ENCODE measurements at places on chromosomes 16 and 17.

DNA sequence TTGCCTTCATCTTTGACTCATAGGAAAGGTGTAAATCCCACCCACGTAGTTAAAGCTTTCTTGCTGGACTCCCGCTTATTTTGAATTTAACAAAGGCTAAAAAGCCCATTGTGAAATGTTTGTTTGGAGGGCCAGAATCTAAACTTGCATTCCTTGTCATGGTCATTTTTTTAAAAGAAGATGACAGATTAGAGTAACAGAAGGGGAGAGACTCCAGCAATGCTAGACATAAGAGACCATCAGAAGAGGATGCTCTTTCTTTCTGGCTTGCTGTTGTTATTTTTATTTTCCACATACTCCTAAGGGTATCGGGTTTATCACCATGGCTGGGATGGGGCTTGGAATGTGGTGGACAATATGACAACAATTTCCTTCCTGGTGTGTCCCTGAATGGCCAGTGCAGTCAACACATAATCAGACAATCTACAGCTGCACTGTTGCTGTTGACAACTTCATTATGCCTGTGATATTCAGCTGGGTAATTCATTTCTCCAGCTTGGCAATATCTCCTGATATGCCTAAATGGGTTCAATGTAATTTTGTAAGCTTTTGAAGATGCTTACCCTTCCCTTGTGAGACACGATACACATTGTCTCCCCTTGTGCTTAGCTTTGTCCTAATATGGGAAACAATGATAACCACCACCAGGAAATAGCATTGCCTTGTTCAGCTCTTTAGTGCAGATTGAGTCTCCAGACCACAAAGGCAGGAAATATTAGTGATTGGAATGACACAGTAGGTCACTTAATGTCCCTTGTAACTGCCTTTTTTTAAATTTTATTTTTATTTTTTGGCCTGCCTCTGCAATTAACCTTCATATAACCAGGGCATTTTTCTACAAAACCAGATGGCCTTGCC lies 164.3 kb downstream of the ANKFN1 start:
- DNase-seq: no peak

GRCh38 chr17:44920565-44920940 lies 5.3 kb upstream of the GFAP start:
- DNase-seq: no peak

- DNase-seq: no peak
These were observed 596.6 kb upstream of the CDH5 start for GRCh38 chr16:65769776-65770438.

DNA sequence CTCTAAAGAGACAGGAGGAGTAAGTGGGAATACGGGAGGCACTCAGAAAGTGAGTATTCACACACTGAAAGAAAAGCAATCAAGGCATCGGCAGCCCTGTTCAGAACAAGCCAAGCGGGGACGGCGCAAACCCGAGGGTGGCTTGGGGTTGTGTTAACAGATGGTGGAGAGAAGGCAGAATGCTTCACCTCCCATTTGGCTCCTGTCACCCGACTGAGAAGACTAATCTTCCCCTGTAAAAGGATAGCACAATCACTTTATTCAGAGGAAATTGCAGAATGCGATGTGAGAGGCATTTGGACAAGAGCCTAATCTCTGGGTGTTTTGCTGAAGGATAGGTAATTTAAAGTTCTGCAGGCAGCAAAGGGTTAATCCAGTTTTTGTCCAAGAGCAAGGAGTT lies 119.3 kb upstream of the WSCD1 start:
- no peak for DNase-seq

DNA sequence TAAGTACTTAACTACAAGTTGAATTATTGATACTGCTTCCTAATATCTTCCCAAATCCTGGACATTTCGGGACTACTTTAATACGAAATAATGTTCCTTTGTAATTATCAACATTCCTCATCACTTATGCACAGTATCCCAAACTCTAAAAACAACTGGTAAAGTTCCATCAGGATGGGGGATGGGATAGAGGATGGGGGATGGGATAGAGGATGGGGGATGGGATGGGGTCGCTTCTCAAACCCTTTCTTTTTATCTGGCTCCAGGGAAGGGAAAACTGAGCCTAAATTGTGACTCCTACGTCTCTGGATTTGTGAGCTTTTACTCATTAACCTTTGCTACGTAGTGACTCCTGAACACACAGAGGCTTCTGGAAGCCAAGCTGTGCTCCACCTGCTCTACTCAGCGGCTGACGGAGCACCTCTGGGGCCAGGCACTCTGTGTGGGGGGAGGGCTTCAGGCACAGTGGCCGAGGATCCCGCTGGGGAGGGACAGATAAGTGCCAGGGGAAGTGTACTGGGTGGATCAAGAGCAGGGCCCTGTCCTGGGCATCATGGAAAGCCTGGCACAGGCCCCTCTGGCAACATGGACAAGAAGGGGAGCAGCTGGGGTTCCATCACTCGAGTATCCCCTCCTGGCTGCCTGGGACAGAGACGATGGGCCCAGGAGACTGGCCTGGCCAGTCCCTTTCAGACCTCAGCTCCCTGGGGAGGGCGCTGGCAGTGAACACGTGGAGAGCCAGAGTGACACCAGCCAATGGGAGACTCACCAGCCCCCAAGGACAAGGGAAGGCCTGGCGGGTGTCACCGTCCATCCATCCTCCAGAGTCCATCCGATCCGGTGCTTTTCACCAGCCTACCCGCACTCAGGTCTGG lies 56.2 kb downstream of the PGS1 start:
- no peak for DNase-seq

- DNase-seq: no peak
These were observed 20.7 kb downstream of the CTU2 start for GRCh38 chr16:88726981-88727380.

DNA sequence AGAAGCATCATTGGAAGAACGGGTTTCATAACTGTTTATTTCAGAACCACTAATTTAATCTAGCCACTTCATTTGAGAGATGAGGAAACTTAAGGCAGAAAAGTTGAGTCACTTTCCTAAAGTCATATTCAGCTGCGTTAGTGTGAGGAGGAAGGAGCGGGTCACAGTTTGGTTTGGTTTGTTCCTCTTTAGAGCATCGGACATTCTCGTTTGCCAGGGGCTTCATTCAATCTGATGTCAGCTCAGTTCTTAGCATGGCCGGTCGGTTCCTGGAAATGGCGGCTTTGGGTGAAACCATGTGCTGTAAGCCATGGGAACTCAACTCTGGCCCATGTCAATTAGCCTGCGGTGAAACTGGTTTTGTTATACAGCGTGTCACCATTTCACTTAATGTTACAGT lies 186.5 kb downstream of the LGALS9B start:
- no peak for DNase-seq

- DNase-seq: no peak
These were observed 1.1 kb downstream of the SEZ6L2 start for GRCh38 chr16:29898135-29898803.

GRCh38 chr16:57938936-57939871 lies 31.7 kb downstream of the CNGB1 start:
- no peak for DNase-seq

- DNase-seq: no peak
These were observed 28.9 kb downstream of the WIPF2 start for GRCh38 chr17:40247926-40248495.

DNA sequence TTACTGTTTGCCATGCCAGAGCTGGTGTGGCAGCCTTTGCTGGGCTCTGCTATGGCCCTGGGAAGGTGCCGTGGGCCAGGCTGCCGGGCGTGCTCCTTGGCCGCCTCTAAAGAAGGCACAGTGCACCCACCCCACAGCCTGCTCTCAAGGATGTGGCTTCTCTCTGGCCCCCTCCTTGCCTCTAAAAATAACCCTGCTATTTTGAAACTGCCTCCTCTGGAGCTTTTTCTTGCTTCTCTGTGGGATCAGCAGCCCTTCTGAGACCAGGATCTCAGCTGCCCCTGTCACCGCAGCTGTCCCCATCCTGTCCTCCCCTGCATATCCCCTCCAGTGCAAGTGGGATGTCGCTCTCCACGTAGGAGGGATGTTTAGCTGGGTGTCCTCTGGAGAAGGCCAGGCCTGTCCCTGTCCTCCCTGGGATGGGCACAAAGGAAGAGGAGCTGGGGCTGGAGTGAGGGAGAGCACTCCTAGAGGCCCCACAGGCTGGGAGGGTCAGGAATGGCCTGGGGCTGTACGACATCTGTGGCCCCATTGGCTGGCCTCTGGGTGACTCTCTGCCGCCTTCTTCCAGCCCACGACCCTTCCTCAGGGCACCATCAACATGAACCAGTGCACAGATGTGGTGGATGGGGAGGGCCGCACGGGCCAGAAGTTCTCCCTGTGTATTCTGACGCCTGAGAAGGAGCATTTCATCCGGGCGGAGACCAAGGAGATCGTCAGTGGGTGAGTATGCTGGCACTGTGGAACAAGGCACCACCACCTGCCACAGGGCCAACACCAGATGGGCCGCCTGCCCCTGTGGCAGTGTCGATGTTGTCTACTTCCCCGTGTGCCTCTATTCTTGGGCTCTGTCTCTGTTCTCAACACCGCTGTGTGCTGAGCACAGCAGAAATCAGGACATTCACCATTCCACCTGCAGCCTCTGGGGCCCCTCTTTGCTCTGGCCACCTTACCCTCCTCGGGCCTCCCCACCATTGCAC lies 79.7 kb downstream of the PLD6 start:
- DNase-seq: no peak

DNA sequence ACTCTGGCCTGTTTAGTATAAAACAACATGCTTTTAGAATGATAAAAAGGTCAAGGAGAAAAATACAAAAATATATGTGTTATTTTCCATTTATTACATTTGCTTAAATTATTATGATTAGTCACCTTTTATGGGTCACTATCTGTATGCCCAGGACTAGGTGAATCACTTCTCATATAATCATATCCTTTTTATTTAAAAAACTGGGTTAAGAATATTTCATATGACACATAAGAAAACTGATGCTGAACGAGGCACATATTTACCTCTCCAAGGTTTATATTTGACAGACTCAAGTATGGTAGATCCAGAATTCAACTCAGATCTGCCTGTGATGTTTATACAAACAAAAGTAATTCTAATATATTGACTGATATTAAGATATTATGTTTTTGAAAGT lies 134.5 kb downstream of the CDH8 start:
- no peak for DNase-seq

- no peak for DNase-seq
These were observed 107.1 kb upstream of the GSE1 start for GRCh38 chr16:85505794-85506634.

DNA sequence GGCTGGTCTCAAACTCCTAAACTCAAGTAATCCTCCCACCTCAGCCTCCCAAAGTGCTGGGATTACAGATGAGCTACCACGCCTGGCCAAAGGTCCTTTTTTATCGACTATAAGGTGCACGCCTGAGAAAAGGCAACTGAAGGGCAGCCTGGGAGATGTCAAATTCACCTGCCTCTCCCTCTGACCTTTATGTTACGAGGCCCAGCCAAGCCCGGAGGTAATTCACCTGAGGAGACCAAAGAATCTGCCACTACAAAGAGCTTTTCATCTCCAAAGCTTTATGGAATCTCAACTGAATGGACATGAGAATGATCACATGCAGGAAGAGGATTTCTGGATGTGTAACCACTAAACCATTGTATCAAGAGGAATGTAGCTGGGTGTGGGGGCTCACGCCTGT lies 37.2 kb downstream of the LYRM1 start:
- no peak for DNase-seq

GRCh38 chr16:24423312-24423711 lies 116.1 kb upstream of the RBBP6 start:
- DNase-seq: no peak

DNA sequence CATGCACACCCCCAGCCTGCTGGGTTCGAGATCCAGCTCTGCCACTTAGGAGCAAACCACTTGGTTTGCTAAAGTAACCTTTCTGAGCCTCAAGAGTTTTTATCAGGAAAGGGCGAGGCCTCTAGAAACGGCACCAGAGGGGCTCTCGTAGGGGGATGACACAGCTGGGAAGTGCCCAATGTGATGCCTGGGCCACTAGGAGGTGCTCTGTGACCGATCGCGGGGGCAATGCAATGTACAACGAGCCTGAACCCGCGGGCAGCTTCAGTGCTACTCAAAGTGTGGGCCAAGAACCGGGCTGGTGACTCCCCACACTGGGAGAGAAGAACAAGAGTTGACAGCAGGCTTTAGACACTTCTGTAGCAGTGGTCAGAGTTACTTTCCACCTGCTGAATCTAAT lies 9.4 kb downstream of the C16orf89 start:
- no peak for DNase-seq

- DNase-seq: no peak
These were observed 106.8 kb upstream of the CHMP6 start for GRCh38 chr17:80884811-80885210.

DNA sequence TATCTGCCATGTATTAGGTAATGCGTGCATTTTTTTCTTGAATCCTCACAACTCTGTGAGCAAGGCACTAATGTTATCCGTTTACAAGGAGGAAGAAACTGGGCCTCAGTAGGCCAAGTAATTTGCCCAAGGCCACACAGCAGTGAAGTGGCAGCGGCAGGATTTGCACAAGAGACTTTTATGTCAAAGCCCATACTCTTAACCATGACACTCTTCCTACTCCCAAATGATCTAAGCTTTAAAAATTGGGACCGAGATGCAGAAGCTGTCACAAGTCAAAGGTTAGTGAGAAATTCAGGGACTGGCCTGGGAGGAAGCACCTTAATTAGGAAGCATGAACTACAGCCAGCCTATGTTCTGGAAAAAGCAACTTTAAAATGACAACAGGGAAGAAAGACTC lies 10.7 kb downstream of the MAP3K14 start:
- no peak for DNase-seq

DNA sequence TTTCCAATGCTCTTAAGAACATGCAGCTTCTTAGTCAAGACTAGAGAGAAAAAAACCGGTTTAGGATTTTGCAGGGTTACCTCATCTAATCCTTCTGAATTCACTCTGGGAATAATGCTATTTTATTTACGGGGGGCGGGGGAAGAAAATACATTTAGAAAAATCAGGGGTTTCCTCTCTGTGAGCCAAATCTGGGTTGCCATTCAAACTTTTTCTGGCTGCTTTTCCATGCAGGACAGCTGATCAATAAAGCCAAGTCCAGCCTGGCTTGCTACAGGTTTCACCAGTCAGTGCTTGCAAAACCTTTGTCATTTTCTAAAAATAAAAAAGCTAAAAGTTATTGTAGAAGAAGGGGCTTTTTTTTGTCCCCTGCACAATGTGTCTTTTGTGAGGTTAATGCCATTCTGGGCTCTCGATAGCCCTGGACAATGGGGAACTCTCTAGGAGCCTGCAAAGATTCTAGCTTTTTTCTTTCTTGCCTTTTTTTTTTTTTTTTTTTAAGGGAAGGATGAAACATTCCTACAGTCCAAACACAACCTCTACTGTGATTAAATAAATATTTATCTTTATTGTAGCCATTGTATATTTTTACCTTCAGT lies 13.1 kb upstream of the ZFHX3 start:
- DNase-seq: no peak

- peak; percentile 22 for DNase-seq
These were observed 35.1 kb downstream of the MFSD11 start for GRCh38 chr17:76772842-76773525.
